ENCODE measurements at places on chromosomes 7 and 10.

DNA sequence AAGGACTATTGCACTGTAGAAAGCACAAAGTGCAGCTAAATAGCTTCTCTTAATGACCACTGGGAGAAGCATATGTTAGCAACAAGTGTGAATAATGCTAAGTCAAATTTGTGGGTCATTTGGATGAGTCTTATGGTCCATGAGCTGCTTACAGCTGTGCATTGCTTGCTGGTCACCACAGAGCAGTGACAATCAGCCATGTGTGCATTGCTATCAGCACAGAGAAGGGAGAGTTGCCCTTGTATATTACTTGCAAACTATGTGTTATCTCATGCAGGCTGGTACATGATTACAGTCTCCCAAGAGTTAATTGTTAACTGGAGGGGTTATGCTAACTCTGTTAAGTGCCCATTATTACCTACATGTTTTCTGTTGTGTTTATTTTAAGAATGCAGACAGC, 25.7 kb downstream of the MRPS33 start:
- DNase-seq = no peak

DNA sequence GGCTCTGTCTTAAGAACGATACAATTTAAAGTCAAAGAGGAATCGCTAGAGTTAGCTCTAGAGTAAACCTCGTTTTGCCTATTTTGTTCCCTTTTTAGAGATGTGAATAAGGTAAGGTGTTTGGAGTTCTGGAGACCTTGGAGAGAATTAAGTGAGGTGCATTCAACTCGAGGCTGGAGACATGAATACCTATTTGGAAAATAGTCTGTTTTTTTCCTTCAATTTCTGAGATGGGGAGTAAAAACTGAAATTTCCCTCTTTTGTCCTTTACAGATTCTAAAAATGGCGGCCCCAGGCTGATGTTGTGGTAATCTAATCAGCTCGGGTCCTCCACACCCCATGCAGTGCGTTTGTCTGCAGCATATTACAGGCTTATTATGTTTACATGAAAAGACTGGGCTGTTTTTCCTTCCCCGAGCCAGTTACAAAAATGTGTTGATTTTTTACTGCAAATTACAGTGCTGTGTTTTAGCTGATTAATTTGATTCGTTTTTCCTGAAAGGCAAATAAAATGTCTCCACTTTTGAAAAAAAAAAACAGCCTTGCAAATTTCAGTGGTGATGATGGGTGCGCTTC, 1.5 kb downstream of the KMT2E start:
- DNase-seq = no peak

- DNase-seq = no peak
Measured at GRCh38 chr7:84021292-84021908, 173.2 kb downstream of the SEMA3A start.

GRCh38 chr7:41033500-41033899, 669.4 kb downstream of the INHBA start:
- DNase-seq = no peak

DNA sequence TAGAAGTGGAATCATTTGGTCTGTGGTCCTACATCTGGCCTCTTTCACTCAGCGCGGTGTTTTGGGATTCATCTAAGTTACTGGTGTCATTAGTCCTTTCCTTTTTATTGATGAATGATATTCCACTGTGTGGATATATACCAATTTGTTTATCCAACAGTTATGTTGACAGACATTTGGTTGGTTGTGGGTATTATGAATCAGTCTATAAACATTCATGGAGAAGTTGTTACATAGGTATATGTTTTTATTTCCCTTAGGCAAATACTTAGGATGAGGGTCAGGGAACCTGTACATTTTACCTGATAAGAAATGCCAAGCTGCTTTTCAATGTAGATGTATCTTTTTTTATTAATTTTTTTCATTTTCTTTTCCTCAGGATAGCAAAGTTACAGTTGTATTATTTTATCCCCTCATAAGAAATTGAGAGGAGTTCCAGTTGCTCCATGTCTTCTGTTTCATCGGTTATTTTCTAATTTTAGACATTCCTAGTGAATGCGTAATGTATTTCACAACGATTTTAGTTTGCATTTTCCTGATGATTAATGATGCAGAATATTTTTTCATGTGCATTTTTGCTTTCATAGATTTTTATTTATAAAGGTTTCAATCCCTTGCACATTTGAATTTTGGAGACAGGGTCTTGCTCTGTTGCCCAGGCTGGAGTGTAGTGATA, 203.8 kb upstream of the SH2B2 start:
- no peak for DNase-seq

GRCh38 chr10:132716691-132717490, 69.1 kb downstream of the NKX6-2 start:
- no peak for DNase-seq

- no peak for DNase-seq
Measured at GRCh38 chr7:68238204-68238805, 1241.7 kb downstream of the TYW1 start.

GRCh38 chr10:33441561-33441960, 107.1 kb upstream of the NRP1 start:
- peak; percentile 61 for DNase-seq

- no peak for DNase-seq
Measured at GRCh38 chr7:48901966-48902365, 22.4 kb upstream of the CDC14C start.

DNA sequence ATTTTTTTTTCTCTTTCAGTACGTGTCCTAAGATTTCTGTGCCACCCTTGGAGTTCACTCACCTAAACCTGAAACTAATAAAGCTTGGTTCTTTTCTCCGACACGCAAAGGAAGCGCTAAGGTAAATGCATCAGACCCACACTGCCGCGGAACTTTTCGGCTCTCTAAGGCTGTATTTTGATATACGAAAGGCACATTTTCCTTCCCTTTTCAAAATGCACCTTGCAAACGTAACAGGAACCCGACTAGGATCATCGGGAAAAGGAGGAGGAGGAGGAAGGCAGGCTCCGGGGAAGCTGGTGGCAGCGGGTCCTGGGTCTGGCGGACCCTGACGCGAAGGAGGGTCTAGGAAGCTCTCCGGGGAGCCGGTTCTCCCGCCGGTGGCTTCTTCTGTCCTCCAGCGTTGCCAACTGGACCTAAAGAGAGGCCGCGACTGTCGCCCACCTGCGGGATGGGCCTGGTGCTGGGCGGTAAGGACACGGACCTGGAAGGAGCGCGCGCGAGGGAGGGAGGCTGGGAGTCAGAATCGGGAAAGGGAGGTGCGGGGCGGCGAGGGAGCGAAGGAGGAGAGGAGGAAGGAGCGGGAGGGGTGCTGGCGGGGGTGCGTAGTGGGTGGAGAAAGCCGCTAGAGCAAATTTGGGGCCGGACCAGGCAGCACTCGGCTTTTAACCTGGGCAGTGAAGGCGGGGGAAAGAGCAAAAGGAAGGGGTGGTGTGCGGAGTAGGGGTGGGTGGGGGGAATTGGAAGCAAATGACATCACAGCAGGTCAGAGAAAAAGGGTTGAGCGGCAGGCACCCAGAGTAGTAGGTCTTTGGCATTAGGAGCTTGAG, at the start of gene CFTR:
Gene CFTR, plus strand, starts transcription at position 801 of the 830 bp plus-strand sequence. CDS start 70 bp downstream, outside the sequence.
- DNase-seq = no peak

- DNase-seq = no peak
Measured at GRCh38 chr7:27142580-27143022, 880 bp downstream of the HOXA5 start.

DNA sequence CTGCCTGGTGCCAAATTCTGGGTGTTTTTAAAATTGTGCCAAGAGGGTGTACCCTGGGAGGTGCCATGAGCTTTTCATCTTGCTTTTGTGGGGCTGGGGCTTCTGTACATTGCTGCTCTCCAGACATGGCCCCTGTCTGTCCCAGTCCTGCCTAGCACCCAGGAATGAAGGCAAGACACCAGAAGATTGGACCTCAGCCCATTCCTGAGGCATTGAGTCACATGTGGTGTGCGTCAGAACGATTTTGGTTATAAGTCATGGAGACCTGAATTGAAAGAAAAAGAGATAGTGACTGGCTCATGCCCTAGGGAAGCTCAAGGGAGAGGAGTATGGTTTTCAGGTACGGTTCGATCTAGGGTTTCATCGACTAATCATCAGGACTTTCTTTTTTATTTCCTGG, 493.2 kb downstream of the TYW1 start:
- no peak for DNase-seq

GRCh38 chr7:71193099-71193810, 61.3 kb downstream of the GALNT17 start:
- no peak for DNase-seq

DNA sequence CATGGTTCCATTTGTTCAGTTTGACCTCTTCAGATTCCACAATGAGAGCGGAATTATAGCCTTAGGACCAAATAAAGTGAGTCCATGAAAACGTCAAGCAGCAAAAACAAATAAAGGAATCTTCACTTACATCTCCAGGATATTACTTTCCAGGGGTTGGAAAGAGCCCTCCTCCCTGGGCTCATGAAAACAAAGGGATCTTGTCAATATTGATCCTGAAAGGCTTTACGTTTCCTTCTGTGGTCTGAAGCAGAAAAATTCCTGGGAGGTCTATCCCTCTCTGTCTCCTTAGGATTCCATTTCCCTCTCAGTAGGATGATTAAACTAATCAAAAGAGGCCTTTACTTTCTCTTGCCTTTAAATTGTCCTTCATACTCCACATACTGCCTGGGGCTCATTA, 293.5 kb downstream of the GPAM start:
- no peak for DNase-seq

GRCh38 chr10:2038036-2038435, 300.7 kb upstream of the ADARB2 start:
- DNase-seq = no peak

- peak; percentile 45 for DNase-seq
Measured at GRCh38 chr10:79241990-79242619, 105.2 kb upstream of the PPIF start.

- DNase-seq = peak; percentile 47
Measured at GRCh38 chr10:60801522-60801921, 23.2 kb downstream of the CDK1 start.

- DNase-seq = peak; percentile 42
Measured at GRCh38 chr10:60955957-60956425, 12.0 kb upstream of the RHOBTB1 start.

GRCh38 chr10:25059990-25060389, 43.6 kb downstream of the THNSL1 start:
- peak; percentile 83 for DNase-seq

DNA sequence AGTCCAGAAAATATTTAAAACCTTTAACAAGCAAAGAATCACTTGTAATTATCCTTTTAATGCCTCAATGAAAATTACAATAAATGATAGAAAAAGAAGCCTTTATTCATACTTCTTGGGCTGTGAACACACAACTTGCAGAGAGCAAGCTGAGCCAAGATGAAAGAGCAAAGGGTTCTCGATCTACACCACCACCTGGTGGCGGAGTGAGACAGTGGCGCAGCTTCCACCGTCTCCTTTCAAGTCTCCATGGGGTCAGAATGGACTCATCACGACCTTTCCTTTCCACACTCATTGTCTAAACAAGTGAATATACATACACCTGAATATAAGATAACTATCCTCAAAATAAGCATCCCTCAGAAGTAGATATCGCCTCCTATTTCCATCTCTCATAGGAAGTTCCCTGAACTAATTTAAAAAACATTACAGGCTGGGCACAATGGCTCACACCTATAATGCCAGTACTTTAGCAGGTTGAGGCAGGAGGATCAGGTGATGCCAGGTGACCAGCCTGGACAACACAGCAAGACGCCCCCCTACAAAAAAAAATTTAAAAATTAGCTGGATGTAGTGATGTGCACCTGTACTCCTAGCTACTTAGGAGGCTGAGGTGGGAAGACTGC, 40.7 kb downstream of the ATE1 start:
- DNase-seq = peak; percentile 56

DNA sequence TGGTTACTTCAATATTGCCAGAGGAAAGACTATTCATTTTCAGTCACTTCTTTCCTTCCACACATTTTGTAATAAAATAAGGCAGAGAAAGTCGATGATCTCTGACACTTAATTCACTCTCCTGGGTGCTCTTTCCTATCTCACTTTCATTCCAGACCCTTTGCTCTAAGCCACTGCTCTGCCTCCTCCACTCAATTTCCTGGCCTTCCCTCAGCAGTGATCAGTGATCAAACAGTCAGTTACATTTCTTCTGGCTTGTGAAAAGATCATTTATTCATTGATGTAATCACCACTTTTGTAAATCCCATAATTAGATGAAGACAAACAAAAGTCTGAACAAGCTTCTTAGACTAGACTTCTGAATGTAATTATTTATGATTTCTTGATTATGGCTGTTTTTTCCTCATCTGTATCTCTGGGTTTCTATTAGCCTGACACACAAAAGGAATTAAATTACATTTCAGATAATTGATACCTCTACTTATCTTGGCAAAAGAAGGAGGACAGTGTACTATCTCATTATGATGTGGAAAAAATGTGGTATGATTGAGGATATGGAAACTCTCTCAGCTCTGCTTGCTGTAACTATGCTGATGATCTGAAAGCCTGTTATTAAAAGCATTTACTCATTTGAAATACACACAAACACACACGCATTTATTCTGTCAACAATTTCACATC, 1102.3 kb downstream of the GRM8 start:
- DNase-seq = no peak

DNA sequence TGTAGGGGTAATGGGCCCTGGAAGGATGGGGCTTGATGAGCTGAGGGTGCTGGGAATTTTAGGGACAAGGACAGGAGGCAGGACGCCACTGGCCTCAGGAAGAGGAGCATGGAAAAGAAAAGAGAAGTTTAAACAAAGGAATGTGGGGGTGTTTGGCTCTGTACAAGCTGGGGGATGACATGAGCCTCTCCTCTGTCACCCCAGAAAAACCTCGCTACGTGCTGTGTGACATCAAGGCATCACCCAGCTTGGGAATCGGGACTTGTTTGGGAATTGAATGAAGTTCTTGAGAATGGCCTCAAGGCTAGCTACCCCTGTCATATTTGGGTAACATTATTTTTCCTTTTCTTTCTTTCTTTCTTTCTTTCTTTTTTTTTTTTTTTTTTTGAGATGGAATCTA, 47.7 kb upstream of the HSPB1 start:
- no peak for DNase-seq

DNA sequence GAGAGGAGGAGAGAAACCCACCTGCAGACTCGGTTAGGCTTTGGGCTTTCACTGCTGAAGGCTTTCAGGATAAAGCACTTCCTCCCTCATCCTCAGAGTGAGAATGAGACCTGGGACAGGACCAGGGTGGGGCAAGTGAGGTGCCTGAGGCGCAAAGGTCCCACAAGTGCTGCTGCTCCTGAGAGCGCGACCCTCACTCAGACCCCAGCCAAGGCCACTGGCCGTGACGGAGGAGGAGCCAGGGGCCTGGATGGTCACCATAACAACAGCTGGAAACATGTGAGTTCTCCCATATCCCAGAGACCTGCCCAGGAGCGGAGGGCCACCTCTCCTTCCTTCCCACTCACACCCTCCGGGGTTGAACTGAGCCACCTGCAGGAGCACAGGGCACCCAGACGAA, 46.9 kb upstream of the MKRN1 start:
- no peak for DNase-seq

DNA sequence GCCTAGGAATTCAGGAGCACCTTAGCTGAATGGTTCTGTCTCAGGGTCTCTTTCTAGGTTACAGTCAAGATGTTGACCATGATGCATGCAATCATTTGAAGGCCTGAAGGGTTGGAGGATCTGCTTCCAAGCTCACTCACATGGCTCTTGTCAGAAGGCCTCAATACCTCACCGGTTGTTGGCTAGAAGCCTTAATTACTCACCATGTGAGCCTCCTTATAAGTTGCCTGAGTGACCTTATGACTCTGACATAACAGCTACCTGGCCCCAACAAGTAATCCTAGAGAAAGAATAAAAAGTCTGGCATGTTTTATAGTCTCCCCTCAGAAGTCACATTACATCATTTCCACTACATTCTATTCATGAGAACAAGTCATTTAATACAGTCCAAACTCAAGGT, 3.4 kb upstream of the C1GALT1 start:
- no peak for DNase-seq

GRCh38 chr10:60291344-60291930, 98.2 kb downstream of the ANK3 start:
- DNase-seq = no peak

- DNase-seq = no peak
Measured at GRCh38 chr7:135517060-135517459, 7.2 kb upstream of the CNOT4 start.

Data from fibroblast of gingiva (primary cell).